ENCODE measurements at places on chromosomes 16 and 17. TPM values are rescaled to one million over a fixed set of nuclear protein-coding genes. Genes with fewer than 3 reads are reported as not detected.

CCDC78 gene
- 0.40 TPM for total RNA-seq

DNA sequence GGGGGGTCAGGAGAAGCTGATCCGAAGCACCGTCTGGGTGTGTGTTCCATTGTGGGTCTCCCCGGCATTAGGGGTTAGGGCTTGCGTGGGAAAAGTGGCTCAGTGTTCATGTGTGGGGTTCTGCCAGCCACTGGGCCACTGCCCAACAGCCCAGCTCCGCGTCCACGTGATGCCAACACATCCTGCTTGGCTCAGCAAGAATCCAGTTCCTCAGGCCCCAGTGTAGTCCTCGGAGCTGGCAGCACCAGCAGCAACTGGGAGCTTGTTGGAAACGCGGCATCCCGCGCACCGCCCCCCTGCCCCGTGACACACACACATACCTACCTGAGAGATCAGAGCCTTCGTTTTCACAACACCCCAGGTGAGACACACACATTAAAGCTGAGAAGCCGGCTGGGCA, 18.9 kb downstream of the LGALS9 start:
- no peaks in the 10 kb centered on the region for H3K27me3 ChIP-seq
- DNase-seq, result no peak
- no peaks in the 10 kb centered on the region for H3K36me3 ChIP-seq
- H3K4me1 ChIP-seq, result no peaks in the 10 kb centered on the region
- H3K27ac ChIP-seq, result no peak overlapping the region

SOX8 gene
- total RNA-seq, result 0.40 TPM

GRCh38 chr17:63546308-63547082, 3.8 kb upstream of the DCAF7 start:
- no peak overlapping the region for H3K27ac ChIP-seq
- no peak for DNase-seq
- peaks cover 2% of the 10 kb centered on the region for H3K4me1 ChIP-seq
- H3K36me3 ChIP-seq, result no peaks in the 10 kb centered on the region
- no peaks in the 10 kb centered on the region for H3K27me3 ChIP-seq

ACSM2A gene
- total RNA-seq, result not detected

GRCh38 chr16:86578061-86578599, at the start of gene FOXL1:
Gene FOXL1 (plus strand): TSS chr16:86578549. CDS start chr16:86578724, 175 bp downstream.
- no peaks in the 10 kb centered on the region for H3K27me3 ChIP-seq
- no peak within 1 kb of the TSS for H3K27ac ChIP-seq
- no peaks in the 10 kb centered on the region for H3K4me1 ChIP-seq
- no peaks in the 10 kb centered on the region for H3K36me3 ChIP-seq

DNA sequence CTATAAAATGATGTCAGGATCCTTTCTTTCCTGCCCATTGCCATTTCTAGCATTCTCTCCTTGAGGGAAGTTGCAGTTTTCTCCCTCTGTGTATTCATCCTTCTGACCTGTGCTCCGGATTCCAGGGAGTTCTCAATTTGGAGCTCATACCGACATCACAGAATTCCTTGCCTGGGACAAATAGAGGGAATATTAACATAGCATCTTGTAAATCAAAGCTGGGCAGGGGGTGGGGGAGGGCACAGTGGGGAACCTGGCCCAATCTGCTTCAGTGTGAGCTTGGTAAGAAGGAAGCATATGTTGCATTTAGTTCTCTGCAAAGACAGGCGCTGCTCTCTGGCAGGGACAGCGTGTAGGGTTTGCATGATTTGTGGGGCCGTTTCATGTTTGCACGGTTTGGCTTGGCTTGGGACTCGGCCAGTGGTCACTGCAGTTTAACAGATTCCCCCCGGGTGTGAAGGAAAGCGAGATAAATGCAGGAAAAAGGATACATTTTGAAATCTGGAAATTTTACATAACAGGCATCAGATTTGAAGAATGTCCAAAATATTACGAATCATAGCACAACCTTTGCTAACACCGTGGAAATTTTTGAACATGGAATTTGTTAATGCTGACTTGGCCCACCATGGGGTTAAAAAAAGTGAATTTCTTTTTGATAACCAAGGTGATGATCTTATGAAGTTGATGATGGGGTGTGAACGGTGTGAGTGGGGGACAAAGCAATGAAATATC, 178.0 kb downstream of the WWOX start:
- no peak for DNase-seq
- no peaks in the 10 kb centered on the region for H3K27me3 ChIP-seq
- peaks cover 2% of the 10 kb centered on the region for H3K4me1 ChIP-seq
- H3K36me3 ChIP-seq, result no peaks in the 10 kb centered on the region
- H3K27ac ChIP-seq, result no peak overlapping the region

CWC25 gene
- total RNA-seq, result 17.9 TPM

OMG gene
- not detected for total RNA-seq

GRCh38 chr17:73189417-73190099, 3.3 kb upstream of the COG1 start:
- H3K27me3 ChIP-seq, result no peaks in the 10 kb centered on the region
- no peak overlapping the region for H3K27ac ChIP-seq
- peaks cover 1% of the 10 kb centered on the region for H3K4me1 ChIP-seq
- DNase-seq, result no peak
- H3K4me3 ChIP-seq, result no peak overlapping the region

ATAD5 gene
- 0.92 TPM for total RNA-seq

DNA sequence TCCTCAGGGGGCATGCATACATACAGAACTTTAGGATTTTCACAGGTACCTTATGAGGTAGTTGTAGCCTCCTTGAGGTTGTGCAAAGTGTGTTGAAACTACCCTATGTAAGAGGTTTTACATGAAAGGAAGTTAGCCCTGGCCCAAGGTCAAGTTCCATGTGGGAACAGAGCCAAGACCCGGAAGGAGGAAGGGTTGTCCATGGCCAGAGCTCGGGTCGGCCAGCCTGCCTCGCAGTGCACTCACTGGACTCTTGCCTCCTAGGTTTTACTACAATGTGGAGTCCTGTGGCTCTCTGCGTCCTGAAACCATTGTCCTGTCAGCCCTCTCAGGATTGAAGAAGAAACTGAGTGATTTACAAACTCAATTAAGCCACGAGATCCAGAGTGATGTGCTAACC, 8.2 kb downstream of the POLR2C start:
- no peak overlapping the region for H3K4me3 ChIP-seq
- DNase-seq, result peak; percentile 77
- no peaks in the 10 kb centered on the region for H3K27me3 ChIP-seq
- H3K36me3 ChIP-seq, result no peaks in the 10 kb centered on the region
- no peak overlapping the region for H3K27ac ChIP-seq

PRSS33 gene
- not detected for total RNA-seq

ADGRG3 gene
- total RNA-seq, result 0.48 TPM

TMC5 gene
- not detected for total RNA-seq

DNA sequence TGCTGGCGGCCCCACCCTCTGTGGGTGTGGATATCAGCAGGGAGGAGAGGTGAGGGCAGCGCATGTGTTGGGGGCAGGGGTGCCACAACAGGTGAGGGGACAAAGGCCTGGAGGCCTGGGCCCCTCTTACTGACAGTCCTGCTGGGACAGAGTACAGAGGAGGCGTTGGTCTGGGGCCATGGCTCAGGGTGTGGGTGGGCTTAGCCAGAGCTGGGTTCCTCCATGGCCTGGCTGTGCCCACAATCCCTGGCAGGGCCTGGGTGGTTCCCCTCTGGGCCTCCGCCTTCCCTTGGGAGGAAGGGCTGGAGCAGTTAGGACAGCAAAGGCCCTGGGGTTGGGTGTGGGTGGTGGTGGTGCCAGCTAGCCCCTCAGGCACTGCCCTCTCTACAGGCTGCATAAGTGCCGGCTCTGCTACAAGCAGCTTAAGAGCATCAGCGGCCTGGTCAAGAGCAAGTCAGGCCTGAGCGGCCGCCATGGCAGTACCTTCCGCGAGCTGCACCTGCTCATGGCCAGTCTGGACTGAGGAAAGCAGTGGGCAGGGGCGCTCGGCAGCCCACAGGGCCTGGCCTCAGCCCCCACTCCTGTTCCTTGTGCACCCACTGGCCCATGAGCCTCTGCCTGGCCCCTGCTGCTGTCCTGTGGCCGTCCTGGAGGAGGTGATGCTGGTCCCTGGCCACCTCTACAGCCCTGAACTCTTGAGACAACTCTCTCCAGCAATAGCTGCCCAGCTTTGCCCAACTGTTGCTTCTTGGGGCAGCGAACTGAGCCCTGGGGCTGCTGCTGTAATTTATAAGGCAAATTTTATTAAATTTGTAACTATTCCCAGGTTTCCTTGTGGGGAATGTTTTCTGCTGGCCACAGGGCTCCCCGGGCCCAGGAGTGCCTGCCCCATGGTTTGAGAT, 21.1 kb downstream of the KATNB1 start:
- H3K27me3 ChIP-seq, result no peaks in the 10 kb centered on the region
- H3K4me1 ChIP-seq, result no peaks in the 10 kb centered on the region
- H3K36me3 ChIP-seq, result no peaks in the 10 kb centered on the region
- DNase-seq, result no peak
- peak overlapping the region; percentile 8 for H3K27ac ChIP-seq

DNA sequence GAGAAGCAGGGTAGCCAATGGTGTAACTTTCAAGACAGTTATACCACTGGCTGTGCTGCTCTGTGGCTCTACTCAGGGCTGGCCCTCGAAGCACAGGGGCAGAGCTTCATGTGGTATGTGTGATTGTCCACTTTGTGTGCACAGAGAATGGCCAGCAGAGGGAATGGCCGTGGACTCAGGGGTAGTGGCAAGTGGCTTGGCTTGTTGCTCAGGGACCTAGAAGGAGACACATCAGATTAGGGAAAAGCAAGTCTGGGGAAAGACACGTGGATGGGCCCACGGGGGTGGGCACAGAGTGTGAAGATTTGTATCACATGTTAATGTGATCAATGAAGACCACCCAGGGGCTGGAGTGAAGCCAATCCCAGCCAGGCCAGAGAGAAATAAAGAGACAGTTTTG, 20.0 kb upstream of the XYLT2 start:
- no peaks in the 10 kb centered on the region for H3K27me3 ChIP-seq
- no peak overlapping the region for H3K27ac ChIP-seq
- no peaks in the 10 kb centered on the region for H3K36me3 ChIP-seq

DNA sequence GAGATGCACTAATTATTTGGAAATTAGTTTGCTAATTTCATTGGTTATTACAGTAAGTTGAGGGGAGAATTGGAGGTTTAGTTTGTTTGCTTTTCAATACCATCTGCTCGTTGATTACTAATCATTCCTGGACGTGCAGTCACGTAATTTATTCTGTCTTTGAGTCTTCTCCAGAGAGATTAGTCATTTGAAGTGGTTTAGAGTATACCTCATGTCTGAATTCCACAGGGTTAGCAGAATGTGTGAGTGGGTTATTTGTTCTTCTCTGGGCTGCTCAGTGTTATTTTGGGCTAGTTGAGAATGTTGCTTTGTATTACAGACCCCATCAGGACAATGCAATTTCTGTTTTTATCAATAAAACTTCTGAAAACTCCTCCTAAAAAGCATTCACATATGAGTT, 265.0 kb downstream of the RBFOX1 start:
- H3K27ac ChIP-seq, result no peak overlapping the region
- no peaks in the 10 kb centered on the region for H3K4me1 ChIP-seq
- H3K27me3 ChIP-seq, result no peaks in the 10 kb centered on the region
- H3K36me3 ChIP-seq, result no peaks in the 10 kb centered on the region

GRCh38 chr16:20072146-20072873, 1.4 kb downstream of the GPR139 start:
- no peak for DNase-seq
- no peaks in the 10 kb centered on the region for H3K4me1 ChIP-seq
- H3K27ac ChIP-seq, result no peak overlapping the region
- H3K27me3 ChIP-seq, result no peaks in the 10 kb centered on the region
- H3K4me3 ChIP-seq, result no peak overlapping the region
- H3K36me3 ChIP-seq, result no peaks in the 10 kb centered on the region
